ENCODE measurements at places on chromosomes 5 and 9. TPM values are rescaled to one million over a fixed set of nuclear protein-coding genes. Genes with fewer than 3 reads are reported as not detected.

The C1QTNF3 gene
- total RNA-seq = 6.2 TPM

The ACER2 gene
- 5.5 TPM for total RNA-seq

The CA9 gene
- total RNA-seq = not detected

The ORM2 gene
- not detected for total RNA-seq

The LCN15 gene
- not detected for total RNA-seq

The IL31RA gene
- 1.5 TPM for total RNA-seq

The FST gene
- total RNA-seq = 1.1 TPM

The IL33 gene
- not detected for total RNA-seq

The SV2C gene
- 0.03 TPM for total RNA-seq

The TLE1 gene
- total RNA-seq = 0.46 TPM

The PCSK5 gene
- 5.2 TPM for total RNA-seq

The SHOC1 gene
- total RNA-seq = not detected

The C9orf85 gene
- 4.8 TPM for total RNA-seq

The CYSTM1 gene
- total RNA-seq = 1.6 TPM

The BAAT gene
- total RNA-seq = not detected

The FREM1 gene
- not detected for total RNA-seq

The C5orf34 gene
- 1.5 TPM for total RNA-seq

The FGF18 gene
- 0.44 TPM for total RNA-seq

The OR13C2 gene
- not detected for total RNA-seq

The IL5 gene
- not detected for total RNA-seq

The STK10 gene
- total RNA-seq = 474 TPM

The TAF11L5 gene
- not detected for total RNA-seq

The SLC6A19 gene
- not detected for total RNA-seq

The C9orf153 gene
- 1.0 TPM for total RNA-seq

The PCDHB14 gene
- total RNA-seq = not detected

The HNRNPH1 gene
- 1,706 TPM for total RNA-seq

The ZNF367 gene
- total RNA-seq = 22.9 TPM

The MEIKIN gene
- total RNA-seq = 2.3 TPM

The GPR150 gene
- total RNA-seq = 1.2 TPM

The CAMLG gene
- total RNA-seq = 31.8 TPM

The PHF24 gene
- not detected for total RNA-seq

The TAF1L gene
- 0.05 TPM for total RNA-seq

The GMCL2 gene
- total RNA-seq = not detected

The MOB3B gene
- total RNA-seq = 1.8 TPM

The GPBP1 gene
- total RNA-seq = 99.4 TPM

The KCNMB1 gene
- 5.6 TPM for total RNA-seq

The SLIT3 gene
- total RNA-seq = not detected

The RECK gene
- 6.9 TPM for total RNA-seq

The PCDHB9 gene
- total RNA-seq = not detected

The SPATA6L gene
- total RNA-seq = 8.9 TPM
